ENCODE measurements at places on chromosomes 11 and 22.

GRCh38 chr11:27395556-27396258 is 32.7 kb upstream of the CCDC34 start:
- peak; percentile 82 for DNase-seq

DNA sequence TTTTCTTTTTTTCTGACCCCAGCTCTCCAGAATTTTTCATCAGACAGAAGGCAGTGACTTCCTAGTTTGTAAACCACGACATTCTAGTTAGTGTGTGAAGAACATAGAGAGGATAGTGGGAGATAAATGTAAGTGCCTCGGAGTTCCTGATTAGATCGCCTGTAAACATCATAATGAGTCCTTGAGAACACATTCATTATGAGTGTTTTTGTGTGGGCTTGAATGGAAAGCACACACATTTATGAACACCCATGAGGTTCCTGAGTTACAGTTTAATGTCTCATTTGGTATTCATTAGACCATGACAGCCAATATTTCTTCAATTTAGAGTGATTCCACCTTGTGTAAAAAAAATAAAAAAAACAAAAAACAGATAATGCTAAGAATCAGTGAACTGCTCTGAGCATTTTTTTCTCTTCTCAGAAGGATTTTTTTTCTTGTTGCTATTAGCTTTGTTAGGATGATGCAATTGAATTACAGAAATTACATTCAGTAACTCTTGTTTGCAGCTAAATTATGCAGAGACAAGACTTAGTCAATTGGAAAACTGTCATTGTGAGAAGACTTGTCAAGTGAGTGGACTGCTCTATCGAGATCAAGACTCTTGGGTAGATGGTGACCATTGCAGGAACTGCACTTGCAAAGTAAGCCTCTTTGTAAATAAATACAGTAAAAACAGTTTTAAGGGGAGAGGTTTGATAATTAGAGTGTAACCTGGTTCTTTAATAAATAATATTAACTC is 257.6 kb downstream of the NELL1 start:
- no peak for DNase-seq

DNA sequence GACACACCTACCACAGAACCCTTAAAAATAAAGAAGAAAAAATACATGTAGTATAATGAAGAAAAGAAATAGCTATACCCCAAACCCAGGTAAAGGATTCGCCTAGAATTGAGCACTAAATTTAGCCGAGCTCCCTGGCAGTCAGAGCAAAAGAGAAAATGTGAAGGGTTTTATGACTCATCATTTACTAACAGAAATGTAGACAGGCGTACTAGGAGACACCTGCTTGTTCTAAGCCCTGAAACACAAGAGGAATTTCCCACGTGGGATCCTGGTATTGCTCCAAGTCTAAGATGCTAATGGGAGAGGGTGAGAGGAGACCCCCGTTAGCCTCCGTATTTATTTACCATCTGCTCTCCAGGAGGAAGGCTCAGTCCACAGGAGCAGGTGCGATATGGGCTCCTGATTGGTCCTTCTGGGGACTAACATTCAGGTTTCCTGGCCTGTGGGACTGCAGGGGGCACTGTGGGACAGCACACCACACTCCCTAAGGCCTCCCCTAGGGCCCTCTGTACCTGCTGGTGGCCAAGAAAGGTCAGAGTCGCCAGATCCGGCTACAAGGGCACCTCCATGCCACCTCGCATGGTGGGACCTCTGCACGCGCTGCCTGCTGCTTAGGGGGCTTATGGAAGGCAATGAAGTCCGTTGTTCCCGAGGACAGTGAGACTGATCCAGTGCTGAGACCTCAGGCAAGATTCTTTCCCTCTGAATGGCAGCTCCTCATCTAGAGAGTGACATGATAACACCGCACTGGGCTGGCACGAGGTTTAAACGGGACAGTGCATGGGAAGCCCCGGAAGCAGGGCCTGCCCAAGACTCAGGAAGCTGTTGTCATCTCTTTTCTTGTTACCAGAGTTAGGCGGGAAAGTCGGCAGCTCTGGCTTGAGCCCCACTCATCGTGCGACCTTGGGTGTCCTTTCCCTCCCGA is 25.8 kb downstream of the KCNC1 start:
- DNase-seq, result peak; percentile 59

GRCh38 chr22:24189249-24190158 is 8.2 kb downstream of the SUSD2 start:
- peak; percentile 57 for DNase-seq

GRCh38 chr22:39733191-39733590 is 160.4 kb downstream of the ENTHD1 start:
- no peak for DNase-seq

DNA sequence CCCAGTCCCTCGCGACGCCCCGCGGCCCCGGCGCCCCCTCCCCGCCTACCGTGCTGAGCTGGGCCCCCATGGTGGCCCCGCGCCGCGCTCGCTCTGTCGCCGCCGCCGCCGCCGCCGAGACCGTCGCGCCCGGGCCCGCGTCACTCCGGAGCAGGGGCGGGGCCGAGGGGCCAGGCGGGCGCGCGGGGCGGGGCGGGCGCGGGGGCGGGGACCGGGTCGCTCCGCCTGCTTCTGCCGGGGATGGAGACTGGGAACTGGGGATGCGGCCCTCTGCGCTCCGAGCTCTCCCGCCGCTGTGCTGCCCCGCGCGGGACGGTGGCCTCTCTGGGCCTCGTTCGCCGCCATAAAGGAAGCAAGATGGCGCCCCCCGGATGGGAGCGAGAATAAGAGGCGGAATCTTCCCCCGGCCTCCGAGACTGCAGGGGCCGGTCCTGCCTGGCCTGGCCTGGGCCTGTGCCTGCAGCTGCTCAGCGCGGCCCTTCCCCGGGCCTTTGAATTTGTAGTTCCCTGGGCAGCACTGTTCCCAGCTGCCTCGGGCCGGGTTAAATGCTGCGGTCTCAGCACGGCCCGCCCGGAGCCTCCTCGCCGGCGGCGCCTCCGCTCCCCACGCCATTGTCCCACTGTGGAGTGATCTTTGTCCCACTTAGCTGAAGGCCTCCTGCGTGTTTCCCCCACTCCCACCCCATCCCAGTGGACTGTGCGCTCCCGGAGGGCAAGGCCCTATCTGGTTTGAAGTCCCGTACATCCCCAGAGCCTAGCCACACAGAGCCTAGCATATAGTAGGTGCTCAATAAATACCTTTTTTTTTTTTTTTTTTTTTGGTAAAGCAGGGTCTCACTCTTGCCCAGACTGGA is at the start of gene CYB5R3:
Gene CYB5R3, minus strand, starts transcription at position 147 of the 854 bp plus-strand sequence. Its CDS starts 77 bp downstream, at position 70.
- DNase-seq, result peak; percentile 79

DNA sequence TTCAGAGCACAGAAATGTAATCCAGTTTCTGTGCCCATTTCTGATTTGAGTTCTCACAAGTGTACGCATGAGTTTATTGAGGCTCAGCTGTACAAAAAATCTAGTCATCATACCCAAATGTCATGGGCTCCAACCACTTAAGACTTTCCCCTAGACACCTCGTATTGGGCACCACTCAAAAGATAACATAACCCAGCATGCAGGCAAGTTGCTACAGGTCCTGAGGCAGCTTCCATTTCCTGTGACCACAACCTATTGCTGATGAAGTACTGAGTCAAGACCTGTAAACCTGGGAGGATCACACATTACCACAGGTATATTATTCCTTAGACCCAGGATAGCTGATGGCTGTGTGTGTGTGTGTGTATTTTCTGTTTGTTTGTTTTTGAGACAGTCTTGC is 95.2 kb downstream of the MRTFA start:
- DNase-seq, result peak; percentile 99

- DNase-seq, result peak; percentile 71
Observed at GRCh38 chr11:47233989-47234668, 14.5 kb downstream of the ACP2 start.

DNA sequence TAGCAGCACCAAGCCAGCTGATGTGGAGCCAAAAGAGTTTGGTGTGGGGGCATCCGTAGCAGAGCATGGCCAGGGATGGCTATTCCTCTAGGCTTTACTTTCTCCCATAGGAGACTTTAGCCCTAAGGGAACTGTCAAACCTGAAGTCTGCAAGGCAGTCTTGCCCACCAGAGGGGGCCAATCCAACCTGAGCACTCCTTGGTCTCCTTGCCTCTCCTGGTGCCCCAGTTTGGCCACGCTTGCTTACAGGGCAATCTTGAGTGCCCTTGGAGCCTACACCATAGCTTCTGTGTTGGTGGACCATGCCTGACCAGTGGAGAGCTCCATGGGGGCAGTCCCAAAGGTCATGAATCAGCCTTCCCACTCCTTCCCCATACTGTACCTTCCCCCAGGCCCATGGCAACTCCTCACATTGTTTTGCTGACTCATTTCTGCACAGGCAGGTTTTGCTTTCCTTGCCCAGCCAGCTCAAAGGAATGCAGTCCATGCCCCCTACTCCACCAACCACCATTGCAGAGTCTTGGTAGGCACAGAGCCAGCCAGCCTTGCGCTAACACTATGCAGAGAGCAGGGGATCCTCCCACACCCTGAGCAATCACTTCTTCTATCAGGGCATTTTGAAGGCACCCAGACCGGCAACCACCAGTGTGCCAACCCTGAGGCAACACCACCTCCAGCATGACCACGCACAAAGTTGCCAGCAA is 1421.2 kb upstream of the RAG2 start:
- peak; percentile 97 for DNase-seq
